WERI-Rb-1 (cell line): ENCODE measurements at places on chromosomes 7 and 10.

GRCh38 chr7:116348346-116348745 is 138.0 kb downstream of the TES start:
- no peak for DNase-seq

DNA sequence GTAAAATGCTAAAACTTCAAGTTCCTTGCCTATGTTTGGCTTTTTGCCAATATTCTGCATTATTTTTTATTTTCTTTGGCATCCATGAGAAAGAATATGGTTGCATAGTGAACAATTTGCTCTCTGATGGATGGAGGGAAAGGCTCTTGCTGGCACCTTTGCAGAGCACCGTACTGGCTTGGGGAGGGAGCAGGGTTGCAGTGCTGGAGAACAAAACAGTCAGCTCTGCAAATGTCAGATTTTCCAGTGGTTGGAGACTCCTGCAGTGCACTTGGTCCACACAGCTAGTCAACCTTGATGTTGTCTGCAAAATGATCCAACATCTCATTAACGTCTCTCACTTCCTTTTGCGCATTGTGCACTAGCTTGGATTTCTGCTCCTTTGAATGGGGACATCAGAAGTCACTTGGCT is 100.8 kb downstream of the ANLN start:
- no peak for DNase-seq

GRCh38 chr10:81848514-81848913 is 26.5 kb upstream of the NRG3 start:
- peak; percentile 70 for DNase-seq

GRCh38 chr7:13800694-13801448 is 188.6 kb downstream of the ETV1 start:
- DNase-seq: no peak

DNA sequence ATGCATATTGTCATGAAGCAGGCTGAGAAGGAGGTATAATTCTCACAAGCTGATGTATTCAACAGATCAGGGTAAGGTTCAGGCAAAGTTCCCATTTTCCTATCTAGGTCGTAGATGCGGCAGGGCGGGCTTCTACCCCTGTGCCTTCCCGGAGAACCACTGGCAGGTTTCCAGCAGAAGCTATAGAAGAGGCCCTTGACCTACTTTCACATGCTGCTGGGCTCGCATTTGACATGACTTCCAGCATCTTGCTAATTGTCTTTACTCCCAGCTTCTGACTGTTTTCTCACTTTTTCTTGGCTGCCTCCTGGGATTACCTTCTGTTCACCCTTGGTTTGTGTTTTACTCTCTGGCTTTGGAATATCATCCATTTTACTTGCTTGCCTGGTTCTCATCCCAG is 32.6 kb upstream of the ORC5 start:
- no peak for DNase-seq

- DNase-seq: no peak
Observed at GRCh38 chr7:80774843-80775242, 136.4 kb downstream of the CD36 start.

DNA sequence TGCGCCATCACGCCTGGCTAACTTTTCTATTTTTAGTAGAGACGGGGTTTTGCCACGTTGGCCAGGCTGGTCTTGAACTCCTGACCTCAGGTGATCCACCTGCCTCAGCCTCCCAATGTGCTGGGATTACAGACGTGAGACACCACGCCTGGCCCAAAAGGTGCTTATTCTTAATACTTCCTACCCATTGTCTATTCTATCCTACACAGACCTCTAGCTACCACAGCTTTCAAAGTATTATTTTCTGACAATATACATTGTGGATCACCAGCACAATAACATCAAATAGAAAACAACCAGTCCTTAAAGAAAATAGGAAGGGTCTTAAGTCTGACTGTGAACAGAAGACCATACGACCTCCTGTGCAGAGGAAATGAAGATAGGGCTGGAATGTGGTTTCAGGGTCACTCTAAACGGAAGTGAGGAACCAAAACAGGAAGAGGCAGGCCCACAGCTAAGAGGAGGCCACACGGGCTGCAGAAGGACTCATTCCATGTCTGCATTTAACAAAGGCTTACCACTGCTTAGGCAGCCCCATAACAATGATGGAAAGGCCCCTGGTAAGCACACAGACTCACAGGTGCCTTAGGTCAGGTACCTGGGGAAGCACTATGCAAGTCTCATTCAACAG is 115.2 kb downstream of the ZFAND4 start:
- no peak for DNase-seq

- DNase-seq: no peak
Observed at GRCh38 chr10:8951440-8952089, 897.1 kb downstream of the GATA3 start.

- no peak for DNase-seq
Observed at GRCh38 chr7:111931016-111931517, 275.1 kb downstream of the DOCK4 start.

DNA sequence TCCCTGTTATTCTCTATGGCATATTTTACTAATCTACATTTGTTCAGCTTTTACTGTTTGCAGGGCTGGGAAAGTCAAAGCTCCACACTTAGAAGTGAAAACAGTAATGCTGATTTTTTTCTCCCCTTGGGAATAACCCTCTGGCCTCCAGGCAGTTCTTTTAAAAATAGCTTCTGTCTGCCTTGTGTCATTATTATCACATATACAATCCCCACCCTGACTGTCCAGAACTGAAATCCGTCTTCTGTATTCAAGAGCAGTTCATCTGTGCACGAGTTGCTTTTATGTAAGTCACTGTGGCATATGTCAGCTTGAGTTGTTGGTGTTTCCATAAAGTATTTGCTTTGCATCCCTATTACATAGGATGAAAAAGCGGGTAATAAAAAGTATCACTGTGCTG is 1221.1 kb upstream of the CELF2 start:
- DNase-seq: no peak

- DNase-seq: no peak
Observed at GRCh38 chr7:49297958-49298357, 373.6 kb downstream of the CDC14C start.

DNA sequence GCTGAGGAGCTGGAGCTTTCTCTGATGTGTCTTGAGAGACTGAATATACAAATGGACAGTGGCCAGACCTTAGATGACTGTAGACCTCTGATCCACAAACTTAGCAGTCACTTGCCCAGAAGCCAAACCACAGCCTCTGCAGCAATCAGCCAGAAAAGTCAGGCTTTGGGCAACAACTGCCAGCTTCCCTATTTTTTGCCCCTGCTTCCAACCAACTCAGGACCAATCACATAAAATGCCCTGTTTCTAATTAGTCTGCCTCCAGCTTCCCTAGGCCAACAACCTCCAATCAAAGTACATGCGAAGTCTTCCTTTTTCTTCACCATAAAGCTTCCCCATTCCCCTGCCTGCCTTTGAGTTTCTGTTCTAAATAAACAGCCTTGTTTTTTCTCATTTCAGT is 37.8 kb upstream of the CACUL1 start:
- DNase-seq: no peak

GRCh38 chr7:128899392-128899791 is 11.1 kb downstream of the KCP start:
- DNase-seq: no peak

GRCh38 chr7:86951895-86952294 is 107.6 kb downstream of the ELAPOR2 start:
- DNase-seq: no peak

DNA sequence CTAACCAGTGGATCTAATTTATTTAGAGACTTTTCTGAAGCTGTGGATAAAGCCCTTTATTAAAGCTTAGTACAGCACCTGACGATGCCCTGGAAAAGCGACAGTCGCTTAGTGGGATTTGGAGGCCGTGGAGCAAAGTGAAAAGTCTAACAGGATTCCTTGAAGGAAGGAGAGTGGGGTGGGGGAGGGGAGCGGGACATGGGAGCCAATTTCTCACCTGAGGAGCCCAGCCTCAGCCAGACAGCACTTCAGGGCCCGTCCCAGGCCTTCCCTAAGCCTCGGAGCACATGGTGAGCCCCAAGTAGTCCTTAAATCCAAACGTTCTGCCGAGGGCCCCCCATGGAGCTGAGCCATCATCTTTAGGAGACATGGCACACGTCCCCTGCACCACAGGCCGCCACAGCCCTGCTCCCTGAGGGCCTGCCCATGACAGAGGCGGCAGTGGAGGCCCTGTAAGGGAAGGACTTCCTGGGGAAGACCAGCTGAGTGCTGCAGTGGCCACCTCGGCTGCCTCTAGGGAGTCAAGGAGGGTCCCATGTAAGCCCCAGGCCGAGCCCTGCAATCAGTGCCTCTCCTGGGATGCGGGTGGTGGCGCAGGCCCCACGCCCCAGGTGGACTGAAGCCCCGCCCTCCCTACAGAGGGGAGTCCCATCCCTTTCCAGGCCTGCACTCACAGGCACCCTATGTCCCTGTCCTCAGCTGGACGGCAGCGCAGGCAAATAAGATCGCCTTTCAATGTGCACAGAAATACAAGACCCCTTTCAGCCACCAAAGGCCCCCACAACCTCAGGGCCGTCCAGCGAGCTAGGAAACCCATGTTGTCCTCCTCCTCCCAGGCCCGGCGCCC is 187.0 kb downstream of the MAD1L1 start:
- DNase-seq: no peak

GRCh38 chr10:6796231-6796630 is 216.2 kb upstream of the PRKCQ start:
- no peak for DNase-seq

GRCh38 chr10:35184527-35185171 is 58.0 kb downstream of the CREM start:
- no peak for DNase-seq

- peak; percentile 78 for DNase-seq
Observed at GRCh38 chr10:97149079-97149531, 36.7 kb downstream of the SLIT1 start.

GRCh38 chr7:36348771-36349170 is 40.9 kb upstream of the ANLN start:
- DNase-seq: no peak

GRCh38 chr10:5944389-5945189 is 32.8 kb downstream of the IL15RA start:
- DNase-seq: no peak

DNA sequence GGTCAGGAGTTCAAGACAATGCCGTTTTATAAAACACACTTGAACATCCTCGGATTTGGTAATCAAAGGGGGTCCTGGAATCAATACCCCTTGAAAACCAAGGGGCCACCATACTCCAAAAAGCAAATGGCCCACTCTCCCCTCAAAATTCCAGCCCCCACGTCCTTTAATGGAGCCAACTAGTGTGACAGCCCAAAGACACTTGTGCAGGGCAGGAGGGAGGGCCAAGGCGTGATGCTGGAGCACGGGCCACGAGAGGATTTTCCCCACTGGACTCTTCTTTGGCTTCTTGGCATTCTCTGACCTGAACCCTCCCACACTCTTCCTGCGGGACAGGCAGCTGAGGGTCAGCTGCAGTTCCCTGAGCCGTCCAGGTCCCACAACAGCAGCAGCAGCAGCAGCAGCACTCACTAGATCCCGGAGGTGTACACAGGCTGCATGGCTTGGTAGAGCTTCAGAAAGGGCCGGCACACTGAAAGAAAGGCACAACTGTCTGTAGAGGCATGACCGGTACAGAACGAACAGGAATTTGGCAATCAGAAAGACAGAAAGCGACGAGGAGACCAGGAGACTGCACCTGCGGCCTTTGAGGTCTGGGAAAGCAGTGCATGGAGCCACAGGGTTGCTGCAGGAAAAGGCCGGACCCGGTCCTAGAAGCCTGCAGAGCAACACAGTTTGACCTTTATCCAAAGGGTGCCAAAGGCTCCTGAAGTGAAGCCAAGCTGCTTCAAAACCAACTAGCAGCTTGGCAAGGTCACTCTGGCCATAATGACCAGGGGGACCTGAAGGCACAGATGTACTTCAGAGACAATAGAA is 168.2 kb downstream of the TNS3 start:
- no peak for DNase-seq

DNA sequence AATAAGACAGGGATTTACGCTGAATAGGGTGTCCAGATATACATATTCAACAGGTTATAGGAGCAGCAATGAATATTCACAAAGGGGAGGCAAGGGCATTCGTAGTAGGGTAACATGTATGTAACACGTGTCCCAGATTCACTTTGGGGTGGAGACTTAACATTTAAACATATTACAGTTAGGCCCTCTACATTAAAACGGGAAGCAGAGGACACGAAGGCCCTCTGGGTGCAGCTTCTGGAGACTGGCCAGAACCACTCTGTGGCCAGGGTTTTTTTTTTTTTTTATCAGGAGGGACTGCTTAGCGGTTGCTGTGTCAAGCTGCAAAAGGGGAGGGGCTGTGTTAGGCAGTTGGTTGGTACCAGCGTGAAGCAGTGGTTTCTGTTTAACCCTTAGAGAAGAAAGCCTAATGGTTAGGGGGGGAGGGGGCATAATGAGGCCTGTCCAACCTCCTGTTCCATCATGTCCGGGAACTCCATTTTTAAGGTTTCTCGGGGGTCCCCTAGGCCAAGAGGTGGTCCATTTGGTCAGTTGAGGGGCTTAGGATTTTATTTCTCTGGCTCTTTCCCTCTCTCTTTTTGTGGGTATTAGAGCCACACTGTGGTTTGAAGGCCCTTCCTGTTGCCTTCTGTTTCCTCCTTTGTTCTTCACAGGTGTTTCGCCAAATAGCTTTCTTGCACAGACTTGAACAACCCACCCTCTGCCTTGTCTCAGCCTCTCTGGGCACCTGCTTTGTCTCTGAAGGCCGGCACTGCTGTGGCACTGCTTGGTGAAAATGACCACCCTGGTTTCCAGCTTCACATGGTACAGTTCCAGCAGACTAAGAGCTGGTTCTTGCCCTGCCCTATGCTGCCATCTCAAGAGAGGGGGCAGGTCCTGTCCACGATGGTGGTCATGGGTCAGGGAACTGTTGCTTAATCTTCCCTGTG is 26.4 kb downstream of the PRF1 start:
- no peak for DNase-seq

DNA sequence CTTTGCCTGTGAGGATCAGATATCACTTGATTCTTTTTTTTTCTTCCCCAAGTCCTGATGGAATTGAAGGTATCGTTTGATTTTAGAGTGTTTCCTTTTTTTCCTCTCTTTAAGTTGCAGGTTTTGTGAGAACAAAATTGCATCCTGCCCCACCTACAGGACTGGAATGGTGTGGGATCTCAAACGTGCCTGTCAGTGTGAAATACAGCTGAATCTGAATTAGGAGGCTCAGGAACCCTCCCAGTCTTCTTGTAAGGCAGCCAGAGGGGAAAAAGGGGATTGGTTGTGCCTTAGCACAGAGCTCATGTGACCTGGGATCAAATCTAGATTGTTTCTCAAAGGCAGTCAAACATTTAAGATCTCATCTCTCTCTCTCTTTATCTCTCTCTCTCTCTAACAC is 32.7 kb upstream of the KLHL7 start:
- no peak for DNase-seq

DNA sequence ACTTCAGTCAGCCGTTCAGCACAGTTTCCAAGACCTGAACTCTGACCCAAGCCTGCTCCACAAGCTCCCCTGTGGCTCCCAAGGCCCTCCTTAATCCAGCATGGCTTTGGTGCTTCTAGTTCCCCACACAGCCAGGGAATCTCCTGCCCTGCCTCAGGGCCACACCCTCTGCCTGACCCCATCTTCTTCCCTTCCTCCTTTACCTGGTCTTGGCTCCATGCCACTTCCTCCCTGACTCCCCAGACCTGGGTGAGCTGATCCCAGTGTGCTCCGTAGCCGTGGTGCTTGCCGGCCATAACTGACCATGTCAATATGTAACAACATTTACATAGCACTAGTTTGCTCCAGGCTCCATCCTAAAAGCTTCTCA is 20.0 kb downstream of the TMEM273 start:
- DNase-seq: no peak
